Gastroesophageal sphincter (tissue), 4 donors: ENCODE measurements at places on chromosomes 2 and 18. TPM values are rescaled to one million over a fixed set of nuclear protein-coding genes. Genes with fewer than 3 reads are reported as not detected.

GRCh38 chr2:181106789-181107627, 126.6 kb downstream of the UBE2E3 start:
- ATAC-seq = no peak

DNA sequence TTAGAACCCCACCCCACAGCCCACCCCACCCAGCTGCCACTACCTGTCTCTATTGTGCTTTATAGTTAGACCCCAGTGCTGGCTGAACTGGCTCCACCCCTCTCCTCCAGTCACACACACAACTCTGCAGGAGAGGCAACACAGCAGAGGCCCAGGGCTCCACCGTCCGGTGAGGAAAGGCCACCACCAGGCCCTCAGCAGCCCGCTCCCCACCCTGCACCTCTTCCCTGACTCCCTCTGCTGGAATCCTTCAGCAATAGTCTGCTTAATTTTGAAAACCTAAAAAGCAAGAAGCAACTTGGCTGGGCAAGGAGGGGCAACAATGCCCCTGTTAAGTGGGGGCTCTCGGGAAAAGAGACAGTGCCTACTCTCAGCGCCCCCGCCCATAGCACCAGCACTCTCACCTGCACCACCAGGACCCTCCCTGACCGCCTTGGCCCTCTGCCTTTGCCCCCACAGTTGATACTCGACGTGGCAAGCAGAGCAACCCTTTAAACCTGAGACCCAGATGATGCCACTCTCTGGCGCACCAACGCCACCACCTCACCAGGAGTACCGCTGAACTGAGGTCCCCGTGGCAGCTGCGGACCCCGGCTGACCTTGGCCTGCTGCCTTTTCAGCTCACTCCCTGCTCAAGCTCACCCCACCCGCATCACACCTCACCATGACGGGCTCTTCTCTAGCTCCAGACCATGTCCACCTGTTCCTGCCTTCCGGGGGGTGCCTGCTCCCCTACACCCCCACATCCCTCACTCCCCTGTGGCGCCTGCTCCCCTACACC, 45.7 kb downstream of the NDUFA10 start:
- no peak for ATAC-seq

DNA sequence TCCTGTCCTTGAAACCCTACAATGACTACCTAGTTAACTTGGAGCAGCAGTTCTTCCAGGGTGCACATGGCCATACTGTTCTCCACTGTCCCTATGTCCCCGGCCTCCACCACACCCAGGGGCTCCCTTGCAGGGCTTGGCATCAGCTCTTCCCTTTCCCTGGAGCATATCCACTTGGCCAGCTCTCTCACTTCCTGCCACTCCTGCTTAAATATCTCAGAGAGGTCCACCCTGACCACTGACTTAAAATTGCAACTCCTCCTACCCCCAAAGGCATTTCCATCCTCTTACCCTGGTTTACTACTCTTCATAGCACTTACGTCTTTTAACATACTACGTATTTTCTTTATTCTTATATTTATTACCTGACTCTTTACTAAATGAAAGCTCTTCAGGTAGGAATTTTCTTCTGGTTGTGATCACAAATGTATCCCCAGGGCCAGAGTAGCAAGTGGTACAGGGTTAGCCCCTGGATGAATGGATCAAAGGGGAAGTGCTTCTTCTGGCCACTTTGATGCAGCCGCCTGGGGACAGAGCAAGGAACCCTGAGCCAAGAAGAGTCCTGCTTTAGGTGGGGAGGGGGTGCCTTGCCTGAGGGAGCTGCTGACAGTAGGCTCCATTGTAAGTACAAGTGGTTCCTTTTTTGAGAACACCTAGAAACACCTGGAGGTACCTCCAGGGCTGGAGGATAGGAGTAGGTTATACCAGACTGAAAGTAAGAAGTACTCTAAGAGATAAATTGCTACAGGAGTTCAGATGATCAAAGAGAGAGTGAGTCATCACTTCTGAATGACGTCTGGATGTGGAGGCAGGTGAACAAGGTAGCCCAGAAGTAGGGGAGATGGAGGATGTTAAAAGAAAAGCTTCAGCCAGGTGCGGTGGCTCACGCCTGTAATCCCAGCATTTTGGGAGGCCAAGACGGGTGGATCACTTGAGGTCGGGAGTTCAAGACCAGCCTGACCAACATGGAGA, 82.2 kb downstream of the SOCS6 start:
- ATAC-seq = no peak

DNA sequence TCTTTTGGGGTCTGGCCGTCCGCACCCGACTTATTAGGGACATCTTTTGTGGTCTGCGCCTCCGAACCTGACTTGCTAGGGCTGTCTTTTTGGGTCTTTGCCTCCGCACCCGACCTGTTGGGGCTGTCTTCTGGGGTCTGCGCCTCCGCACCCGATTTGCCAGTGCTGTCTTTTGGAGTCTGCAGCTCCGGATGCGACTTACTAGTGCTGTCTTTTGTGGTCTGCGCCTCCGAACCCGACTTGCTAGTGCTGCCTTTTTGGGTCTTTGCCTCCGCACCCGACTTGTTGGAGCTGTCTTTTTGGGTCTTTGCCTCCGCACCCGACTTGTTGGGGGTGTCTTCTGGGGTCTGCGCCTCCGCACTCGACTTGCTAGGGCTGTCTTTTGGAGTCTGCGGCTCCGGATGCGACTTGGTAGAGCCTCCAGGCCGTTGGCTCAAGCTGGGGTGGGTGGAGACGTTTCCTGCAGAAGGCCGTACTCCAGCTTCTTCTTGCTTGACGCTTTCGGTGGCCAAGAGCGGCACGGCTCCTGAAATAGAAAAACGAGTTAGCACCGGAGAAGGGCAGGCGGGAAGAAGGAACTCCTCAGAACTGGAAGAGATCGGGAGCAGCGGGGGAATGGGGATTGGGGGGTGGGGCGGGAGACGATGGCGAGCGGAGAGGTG, 498 bp downstream of the TGOLN2 start:
- peak; percentile 33 for ATAC-seq

GKN1 gene
- 4.7 TPM for total RNA-seq

UGT1A4 gene
- total RNA-seq = not detected
